Omental fat pad (tissue), 4 donors: ENCODE measurements at places on chromosomes 3 and 15. TPM values are rescaled to one million over a fixed set of nuclear protein-coding genes. Genes with fewer than 3 reads are reported as not detected.

The PRSS50 gene
- total RNA-seq: not detected

The MGLL gene
- 129 TPM for total RNA-seq

The ANO10 gene
- total RNA-seq: 24.2 TPM

The CHST14 gene
- 6.6 TPM for total RNA-seq

The CCDC9B gene
- total RNA-seq: 1.1 TPM

The C3orf52 gene
- 13.1 TPM for total RNA-seq

The FETUB gene
- not detected for total RNA-seq

The CDHR4 gene
- 6.0 TPM for total RNA-seq

The WNT5A gene
- 11.4 TPM for total RNA-seq

The LRRC2 gene
- 2.3 TPM for total RNA-seq

The RSL24D1 gene
- total RNA-seq: 49.3 TPM

The IGSF11 gene
- total RNA-seq: 0.60 TPM

The GOLGA6L10 gene
- total RNA-seq: 1.0 TPM

- no peak for DNase-seq
Measured at GRCh38 chr15:45521596-45522327, 793 bp downstream of the SLC30A4 start.

- no peak for DNase-seq
Measured at GRCh38 chr3:6867269-6867668, 6.4 kb downstream of the GRM7 start.

- no peak for DNase-seq
Measured at GRCh38 chr3:183564046-183564445, 8.5 kb upstream of the KLHL6 start.

DNA sequence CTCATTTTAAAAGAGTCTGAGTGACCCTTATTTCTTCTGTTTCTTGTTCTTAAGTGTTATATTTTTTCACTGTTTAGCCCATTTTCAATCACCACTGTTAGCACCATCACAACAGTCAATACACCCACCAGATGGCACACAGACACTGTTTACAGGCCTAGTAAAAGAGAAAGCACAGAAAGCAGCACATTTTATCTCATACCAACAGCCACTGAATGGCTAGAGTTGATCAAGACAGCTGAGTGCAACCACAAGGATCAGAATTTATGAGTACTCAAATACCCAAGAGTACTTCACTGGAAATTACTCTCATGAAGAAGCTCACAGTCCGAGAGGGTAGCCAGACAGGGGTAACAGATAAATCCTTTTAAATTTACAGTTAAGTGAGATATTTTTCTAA lies 127.0 kb downstream of the TFDP2 start:
- DNase-seq: no peak

GRCh38 chr3:98978068-98978811 lies 76.7 kb upstream of the DCBLD2 start:
- DNase-seq: no peak

- DNase-seq: no peak
Measured at GRCh38 chr3:5238545-5238944, 51.0 kb downstream of the EDEM1 start.

GRCh38 chr3:149736953-149737205 lies 15.4 kb downstream of the COMMD2 start:
- no peak for DNase-seq

DNA sequence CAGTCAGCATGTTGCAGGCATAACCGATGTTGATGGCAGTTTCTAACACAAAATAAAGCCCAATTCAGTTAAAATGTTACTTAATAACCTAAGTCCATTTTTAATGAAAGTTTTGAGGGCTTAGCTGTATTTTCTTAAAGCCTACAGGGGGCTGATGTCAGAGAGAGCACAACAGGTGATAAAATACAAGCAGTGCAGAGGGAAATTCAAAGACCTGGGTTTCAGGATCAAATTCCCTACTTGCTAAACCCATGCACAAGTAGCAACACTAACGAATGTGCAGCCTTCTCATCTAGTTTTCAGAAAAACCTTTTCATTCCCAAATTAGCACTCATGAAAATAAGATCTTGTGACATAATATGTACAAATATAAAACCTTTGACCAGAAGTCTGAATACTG lies 202.0 kb downstream of the ATP8B4 start:
- DNase-seq: no peak

- no peak for DNase-seq
Measured at GRCh38 chr3:87309601-87310000, 33.2 kb upstream of the POU1F1 start.

- DNase-seq: no peak
Measured at GRCh38 chr15:40471105-40471807, 472 bp downstream of the CHST14 start.

- DNase-seq: no peak
Measured at GRCh38 chr3:39668420-39668819, 141.0 kb upstream of the MYRIP start.

DNA sequence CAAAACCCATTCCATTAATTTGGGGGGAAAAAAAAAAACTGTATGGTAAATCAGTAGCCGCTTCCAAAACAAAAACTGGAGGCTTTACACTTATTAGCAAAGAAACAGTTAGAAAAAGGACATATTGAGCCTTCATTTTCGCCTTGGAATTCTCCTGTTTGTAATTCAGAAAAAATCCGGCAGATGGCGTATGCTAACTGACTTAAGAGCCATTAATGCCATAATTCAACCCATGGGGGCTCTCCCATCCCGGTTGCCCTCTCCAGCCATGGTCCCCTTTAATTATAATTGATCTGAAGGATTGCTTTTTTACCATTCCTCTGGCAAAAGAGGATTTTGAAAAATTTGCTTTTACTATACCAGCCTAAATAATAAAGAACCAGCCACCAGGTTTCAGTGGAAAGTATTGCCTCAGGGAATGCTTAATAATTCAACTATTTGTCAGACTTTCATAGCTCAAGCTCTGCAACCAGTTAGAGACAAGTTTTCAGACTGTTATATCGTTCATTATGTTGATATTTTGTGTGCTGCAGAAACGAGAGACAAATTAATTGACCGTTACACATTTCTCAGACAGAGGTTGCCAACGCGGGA lies 9.4 kb upstream of the RPL24 start:
- DNase-seq: no peak

- no peak for DNase-seq
Measured at GRCh38 chr3:174495311-174495710, 363.8 kb upstream of the NAALADL2 start.

- no peak for DNase-seq
Measured at GRCh38 chr15:101120473-101120872, 131.4 kb downstream of the CHSY1 start.

DNA sequence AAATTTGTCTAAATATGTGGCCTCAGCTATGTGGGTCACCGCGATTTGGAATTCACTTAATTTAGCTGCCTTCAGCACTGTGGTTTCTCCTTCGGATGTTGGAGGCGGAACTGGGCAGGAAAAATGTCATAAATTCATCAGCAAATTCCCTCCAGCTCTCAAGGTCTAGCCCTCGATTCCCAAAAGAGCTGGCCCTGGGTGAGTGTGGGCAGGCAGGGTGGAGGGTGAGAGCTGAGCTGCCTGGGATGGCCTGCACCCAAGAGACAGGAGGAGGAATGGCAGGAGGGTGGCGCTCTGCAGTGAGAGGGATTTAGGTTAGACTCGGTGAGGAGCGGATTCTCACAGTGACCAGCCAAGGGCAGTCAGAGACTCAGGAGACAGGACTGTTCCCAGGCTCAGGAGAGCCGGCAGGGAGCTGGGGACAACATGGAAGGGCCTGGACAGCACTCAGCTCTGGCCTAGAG lies 57.1 kb downstream of the FEM1B start:
- no peak for DNase-seq

DNA sequence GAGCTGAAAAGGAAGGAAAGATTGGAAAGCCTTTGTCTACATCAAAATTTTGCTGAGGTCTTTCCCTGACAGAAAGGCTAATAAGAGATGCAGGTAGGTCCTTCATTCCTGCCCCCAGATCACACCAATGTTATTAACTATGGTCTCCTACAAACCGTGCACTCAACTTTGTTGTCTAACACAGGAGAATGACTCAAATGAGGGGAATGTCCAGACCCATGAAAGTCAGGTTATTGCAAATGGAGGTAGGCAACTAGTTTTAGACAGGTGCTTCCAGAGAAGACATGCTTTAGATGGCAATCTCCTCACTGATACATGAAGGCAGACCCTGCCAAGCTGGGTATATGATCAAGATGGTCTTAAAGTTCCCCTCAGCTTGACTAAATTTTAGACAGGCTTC lies 51.0 kb downstream of the NFKBIZ start:
- DNase-seq: no peak

DNA sequence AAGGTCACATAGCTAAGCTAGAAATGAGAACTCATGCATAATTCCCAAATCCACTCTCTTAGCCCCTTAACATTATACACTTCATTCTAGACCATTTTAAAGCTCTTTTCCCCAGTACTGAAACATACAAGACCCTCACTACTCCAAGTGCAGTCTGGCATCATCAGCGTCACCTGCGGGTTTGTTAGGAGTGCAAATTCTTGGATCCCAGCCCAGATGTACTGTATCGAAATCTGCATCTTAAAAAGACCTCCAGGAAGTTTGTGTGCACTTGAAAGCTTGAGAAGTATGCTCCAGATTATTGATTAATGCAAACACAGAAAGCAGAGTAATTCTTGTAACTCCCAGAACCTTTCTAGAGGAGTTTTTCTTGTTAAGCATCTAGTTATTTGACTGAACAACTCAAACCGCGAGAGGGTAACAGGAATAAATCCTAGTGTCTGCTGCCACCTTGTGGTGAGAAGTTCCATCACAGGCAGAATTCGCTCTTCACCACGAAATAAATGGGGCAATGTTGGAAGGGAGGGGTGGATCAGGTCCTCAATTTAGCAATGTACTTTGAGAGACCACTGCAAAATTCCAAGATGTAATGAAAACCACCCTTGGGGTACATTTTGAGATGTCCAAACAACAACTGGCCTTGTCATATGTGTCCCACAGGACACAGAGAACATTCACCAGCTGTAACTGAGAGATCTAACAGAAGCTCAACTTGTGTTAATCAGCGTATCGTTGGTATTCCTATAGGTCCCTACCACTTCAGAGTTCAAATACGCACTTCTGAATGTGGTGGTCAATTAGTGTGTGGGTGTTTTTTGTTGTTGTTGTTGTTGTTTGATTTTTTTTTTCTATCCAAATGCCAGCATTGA lies 583 bp upstream of the C3orf49 start:
- peak; percentile 56 for DNase-seq

- DNase-seq: no peak
Measured at GRCh38 chr15:31004220-31004733, 12.8 kb upstream of the MTMR10 start.

DNA sequence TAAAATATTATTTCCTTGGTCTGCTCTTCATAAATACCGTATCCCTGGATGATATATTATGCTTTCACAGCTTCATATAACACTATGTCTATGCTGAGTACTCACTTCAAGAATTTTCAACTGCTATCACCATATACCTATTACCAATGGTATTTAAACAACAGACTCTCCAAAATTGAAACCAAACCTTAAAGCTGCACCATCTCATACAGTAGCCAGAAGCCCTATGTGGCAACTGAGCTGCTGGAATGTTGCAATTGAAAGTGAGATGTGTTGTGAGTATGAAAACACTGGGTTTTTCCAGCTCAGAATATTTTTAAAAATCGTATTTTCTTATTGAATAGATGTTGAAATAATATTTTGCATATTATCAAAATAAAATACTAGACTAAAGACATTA lies 130.1 kb upstream of the GOLGA6L6 start:
- no peak for DNase-seq

- DNase-seq: no peak
Measured at GRCh38 chr15:64284042-64284441, 71.9 kb downstream of the CSNK1G1 start.

GRCh38 chr3:9917820-9918219 lies 922 bp downstream of the IL17RC start:
- DNase-seq: no peak

DNA sequence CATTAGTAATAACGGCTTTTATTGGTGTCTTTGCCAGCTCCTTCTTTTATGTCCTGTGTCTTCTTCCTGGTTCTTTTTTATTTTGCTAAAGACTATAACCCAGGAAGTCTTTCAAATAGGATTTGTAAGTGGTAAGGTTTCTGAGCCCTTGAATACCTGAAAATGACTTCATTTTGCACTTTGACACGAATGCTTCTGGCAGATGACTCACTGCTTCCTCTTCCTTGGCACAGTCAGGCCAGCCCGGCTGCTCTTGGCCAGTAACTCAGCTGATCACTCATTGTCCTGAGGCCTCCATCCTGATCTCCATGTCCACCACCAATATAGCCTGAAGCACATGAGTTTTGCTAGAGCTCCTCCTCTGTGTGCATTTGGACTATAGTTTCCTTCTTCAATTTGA lies 48.7 kb upstream of the NR2E3 start:
- DNase-seq: no peak

GRCh38 chr3:4712109-4712508 lies 219.0 kb downstream of the ITPR1 start:
- DNase-seq: peak; percentile 59

- DNase-seq: no peak
Measured at GRCh38 chr3:106457281-106458180, 588.7 kb upstream of the CBLB start.

GRCh38 chr15:72940229-72940622 lies 112.0 kb upstream of the NEO1 start:
- no peak for DNase-seq

GRCh38 chr3:16840101-16840424 lies 44.7 kb upstream of the PLCL2 start:
- DNase-seq: no peak

- no peak for DNase-seq
Measured at GRCh38 chr3:30605706-30606300, 598 bp upstream of the TGFBR2 start.

GRCh38 chr3:46893146-46893748 lies 15.7 kb downstream of the PTH1R start:
- no peak for DNase-seq
